ENCODE measurements at places on chromosomes 6 and 20. TPM values are rescaled to one million over a fixed set of nuclear protein-coding genes. Genes with fewer than 3 reads are reported as not detected.

- DNase-seq = peak; percentile 1
Observed at GRCh38 chr6:25671652-25672051, 19.6 kb downstream of the SCGN start.

DNA sequence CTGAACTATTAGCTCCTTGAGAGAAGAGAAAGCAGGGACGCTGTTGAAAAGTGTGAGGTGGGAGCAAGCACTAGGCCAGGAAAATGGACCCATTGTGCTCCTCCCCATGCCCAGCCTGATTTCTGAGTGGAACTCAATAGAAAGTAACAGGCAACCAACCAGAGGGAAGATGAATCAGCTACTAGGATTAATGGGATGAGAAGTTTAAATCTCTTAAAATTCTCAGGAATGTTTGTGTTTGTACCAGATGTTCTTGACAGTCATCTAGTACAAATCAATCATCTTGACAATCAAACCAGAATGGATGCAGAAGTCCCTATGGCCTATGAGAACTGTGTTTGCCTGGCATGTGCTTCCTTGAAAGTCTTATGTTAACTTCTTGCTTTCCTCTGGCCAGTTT lies 48.9 kb downstream of the HDDC2 start:
- DNase-seq = no peak

DNA sequence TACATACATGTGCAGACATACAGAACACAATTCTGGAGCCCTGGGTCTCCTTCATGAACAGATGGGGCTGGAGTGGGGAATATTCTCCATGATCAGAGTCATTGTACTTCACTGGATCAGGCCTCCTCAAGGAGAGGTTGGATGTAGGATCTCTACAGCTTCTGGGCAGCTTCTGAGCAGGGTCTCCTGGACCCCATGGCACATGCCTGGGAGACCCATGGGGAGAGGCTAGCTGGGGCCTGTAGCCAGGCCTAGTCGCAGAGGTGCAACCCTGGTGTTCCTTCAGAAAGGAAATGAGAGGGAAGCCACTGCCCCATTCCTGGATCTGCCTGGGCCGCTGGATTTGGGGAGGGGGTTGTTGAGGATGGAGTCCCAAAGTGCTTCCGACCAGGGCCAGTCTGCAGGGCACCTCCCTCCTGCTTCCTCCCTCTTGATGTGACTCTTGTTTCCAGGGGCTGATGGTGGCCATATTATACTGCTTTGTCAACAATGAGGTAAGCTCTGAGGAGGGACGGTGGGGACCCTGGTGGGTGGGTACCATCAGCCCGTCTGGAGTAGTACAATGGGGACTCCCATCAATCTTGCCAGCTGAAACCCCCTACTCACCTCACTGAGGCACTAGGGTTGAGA lies 31.8 kb downstream of the GLP1R start:
- no peak for DNase-seq

GRCh38 chr20:13142143-13142542 lies 78.9 kb upstream of the ISM1 start:
- no peak for DNase-seq

DNA sequence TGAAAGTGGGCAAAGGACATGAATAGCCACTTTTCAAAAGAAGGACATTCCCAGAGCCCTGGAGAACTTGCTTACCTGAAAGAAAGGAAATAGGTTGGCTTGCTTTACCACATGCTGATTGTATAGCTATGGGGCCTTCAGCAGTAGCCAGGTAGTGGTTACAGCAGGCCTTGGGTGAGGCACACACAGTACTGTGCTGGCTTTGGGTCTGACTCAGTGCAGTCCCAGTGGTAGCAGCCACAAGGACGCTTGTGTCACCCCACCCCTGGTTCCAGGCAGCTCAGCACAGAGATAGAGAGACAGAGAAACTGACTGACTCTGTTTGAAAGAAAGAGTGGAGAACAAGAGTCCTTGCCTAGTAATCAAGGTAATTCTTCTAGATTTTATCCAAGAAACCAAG lies 201.0 kb upstream of the EYS start:
- no peak for DNase-seq

- DNase-seq = no peak
Observed at GRCh38 chr20:52619101-52619500, 353.1 kb upstream of the TSHZ2 start.

DNA sequence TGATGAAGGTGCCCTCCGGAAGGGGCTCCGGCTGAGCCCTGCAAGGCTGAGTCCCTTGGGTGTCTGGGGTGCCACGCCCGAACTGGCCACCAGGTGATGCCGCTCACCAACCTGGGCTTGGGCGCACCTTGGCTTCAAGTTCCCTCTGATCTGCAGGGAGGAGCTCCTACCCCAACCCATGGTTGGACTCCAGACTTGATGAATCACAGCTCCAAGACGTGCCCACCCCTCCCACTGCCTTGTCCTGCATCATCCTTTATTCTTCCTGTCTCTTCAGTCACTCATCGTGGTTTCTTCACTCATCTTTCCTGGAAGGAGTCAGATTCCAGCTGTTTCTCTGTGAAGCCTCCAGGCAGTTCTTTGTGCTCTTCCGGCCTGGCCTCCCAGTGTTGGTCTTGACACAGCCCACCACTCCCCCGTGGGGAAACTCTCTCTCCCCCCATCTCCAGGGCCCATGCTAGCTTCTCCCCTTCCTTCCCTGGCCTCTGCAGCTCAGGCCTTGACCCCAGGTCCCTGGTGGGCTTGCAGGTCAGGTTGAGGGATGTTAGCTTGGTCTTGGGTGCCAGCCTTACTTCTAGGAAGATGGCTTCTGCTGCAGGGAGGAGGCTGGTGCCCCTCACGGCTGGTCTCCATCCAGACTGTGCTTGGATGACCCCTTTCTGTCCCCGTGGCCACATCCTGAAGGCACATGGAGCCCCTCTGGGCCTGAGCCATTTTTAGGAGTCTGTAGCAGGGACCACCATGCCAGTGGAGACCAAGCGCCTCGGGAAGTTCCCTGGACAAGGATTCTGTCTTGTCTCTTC lies 2.6 kb upstream of the ZBP1 start:
- no peak for DNase-seq

Gene TSHZ2
- total RNA-seq = 7.6 TPM

Gene MAFB
- 111 TPM for total RNA-seq

Data from left lung (tissue), 14 donors.